SK-N-SH treated with all-trans-retinoic acid at 6 μM for 48 hours (cell line): ENCODE measurements at places on chromosomes 16 and 17.

GRCh38 chr16:79336437-79337229 is 263.9 kb downstream of the MAF start:
- no peak for ATAC-seq

- ATAC-seq = no peak
Observed at GRCh38 chr16:66481943-66482390, 54.9 kb downstream of the BEAN1 start.

DNA sequence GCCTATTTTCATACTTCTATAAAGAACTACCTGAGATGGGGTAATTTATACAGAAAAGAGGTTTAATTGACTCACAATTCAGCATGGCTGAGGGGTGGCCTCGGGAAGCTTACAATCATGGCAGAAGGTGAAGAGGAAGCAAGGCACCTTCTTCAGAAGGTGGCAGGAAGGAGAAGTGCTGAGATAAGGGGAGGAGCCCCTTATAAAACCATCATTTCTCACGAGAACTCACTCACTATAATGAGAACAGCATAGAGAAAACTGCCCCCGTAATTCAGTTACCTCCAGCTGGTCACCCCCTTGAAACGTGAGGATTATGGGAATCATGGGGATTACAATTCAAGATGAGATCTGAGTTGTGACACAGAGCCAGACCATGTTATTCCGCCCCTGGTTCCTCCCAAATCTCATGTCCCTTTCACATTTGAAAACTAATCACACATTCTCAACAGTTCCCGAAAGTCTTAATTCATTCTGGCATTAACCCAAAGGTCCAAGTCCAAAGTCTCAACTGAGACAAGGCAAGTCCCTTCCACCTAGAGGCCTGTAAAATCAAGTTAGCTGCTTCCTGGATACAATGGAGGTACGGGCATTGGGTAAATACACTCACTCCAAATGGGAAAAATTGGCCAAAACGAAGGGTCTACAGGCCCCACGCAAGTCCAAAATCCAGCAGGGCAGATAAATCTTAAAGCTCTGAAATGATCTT is 237.7 kb downstream of the CDH13 start:
- no peak for ATAC-seq

DNA sequence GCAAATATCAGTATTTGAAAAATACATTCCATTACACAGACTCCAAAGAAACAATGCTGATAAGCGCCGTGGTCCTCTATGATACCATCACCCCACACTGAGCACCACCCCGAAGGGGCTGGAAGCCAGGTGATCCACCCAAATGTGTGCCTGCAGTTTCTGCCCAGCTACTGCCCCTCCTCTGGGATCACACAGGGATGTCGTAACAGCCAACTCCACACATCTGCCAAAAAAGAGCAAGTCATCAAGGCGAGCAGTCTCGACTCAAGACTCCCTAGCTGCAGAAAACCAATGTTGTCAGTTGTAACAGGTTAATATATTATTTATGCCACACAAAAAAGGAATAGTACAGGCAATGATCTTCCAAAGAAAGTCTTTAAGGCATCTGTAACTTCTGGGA is 21.0 kb downstream of the CYB5D2 start:
- no peak for ATAC-seq

GRCh38 chr16:75471723-75472633 is 7.5 kb upstream of the TMEM170A start:
- peak; percentile 100 for ATAC-seq

GRCh38 chr16:15899538-15900100 is 11.2 kb upstream of the CEP20 start:
- ATAC-seq = peak; percentile 85

DNA sequence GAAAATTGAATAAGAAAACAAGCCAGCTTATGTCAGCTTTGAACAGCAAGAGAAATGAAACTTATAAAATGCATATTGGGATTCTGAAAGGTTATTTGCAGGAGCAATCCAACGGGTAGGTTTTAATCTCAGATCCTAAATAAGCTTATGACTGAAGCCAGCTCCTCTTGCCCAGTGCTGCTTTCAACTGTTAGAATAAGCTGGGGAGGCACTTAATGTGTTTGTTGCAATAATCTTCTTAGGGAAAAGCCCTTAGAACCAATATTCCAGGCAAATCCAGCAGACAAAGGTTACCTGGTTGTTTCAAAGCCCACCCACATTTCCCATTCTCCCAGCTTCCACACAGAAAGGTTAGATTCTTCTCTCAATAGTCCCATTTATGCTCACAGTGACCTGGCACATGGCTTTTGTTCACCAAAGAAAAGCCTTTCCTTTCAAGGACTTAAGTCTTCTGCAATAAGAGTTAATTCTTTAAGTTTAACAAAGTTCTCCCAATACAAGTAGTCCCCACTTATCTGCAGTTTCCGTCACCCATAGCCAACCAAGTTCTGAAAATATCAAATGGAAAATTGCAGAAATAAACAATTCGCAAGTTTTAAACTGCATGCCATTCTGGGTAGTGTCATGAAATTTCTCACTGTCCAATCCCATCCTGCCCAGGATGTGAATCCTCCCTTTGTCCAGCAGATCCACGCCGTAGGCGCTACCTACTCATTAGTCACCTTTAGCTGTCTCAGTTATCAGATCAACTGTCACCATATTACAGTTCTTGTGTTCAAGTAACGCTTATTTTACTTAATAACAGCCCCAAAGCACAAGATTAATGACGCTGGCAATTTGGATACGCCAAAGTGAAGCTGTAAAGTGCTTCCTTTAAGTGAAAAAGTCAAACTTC is 5.9 kb downstream of the TEX2 start:
- ATAC-seq = peak; percentile 54

DNA sequence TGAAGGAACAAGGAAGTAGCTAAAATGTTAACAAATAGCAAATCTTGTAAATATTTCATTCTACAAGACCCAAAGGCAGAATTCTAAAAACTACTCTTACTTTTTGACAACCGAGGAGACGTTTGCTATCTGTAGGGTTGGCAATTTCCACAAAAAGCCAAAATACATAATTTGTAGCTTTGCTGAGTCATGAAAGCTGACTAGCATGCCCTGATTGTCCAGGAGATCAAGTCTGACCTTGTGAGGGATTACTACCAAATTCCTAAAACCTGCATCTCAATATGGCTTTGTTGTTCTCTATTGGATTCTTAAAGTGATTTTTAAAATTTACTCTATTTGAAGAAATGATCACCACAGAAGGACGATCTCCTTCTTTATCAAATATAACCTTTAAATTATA is 10.8 kb downstream of the DNAJA2 start:
- ATAC-seq = no peak

DNA sequence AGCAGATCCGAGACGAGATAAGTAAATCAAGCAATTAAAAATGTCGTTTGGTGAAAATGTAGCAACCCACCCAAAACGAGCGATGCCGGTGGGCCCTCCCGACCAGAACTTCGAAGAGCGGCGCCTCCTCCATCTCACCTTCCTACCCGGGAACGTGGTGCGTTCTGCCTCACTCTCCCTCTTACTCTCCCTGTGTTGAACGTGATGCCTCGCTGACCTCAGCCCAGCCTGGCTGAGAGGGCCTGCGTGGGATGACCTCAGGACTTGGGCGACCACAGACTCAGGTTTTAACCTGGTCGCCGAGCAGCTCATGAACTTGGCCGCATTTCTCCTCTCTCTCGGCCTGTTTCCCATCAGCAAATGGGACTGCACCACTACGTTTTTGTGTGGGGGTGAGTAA is 69.7 kb upstream of the RPL38 start:
- ATAC-seq = no peak

- no peak for ATAC-seq
Observed at GRCh38 chr17:63693411-63694113, 6.4 kb downstream of the LIMD2 start.

DNA sequence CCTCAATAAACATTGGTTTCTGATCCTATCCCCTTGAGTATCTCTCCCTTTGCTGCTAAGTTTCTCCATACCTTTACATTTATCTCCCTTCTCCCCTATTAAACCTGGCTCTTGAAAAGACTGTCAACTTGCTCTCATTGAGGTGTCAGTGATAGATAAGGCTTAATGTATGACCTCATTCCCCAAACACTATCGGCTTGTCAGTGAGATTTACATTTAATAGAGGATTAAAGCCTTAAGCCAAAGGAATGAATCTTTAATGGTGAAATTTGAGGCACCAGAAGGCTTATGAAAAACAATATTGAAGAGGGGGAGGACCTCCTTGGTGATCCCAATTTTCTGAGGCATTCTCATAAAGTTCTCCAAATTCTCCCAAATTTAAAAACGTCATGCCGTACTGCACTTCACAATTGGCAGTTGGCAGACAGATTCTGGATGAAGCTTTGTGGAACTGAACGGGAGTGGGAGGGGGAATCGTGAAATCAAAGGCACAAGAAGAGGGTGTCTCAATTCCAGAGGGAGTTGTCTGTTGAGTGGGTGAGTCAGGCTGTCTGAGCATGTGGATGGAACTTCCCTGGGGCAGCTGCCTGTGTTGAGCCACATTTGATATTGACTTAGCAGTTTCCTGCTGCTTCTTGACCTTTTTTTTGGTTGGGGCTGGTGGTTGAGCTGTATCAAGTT is 478.8 kb downstream of the NPIPA7 start:
- no peak for ATAC-seq

- no peak for ATAC-seq
Observed at GRCh38 chr17:17125136-17126084, 80.7 kb downstream of the PLD6 start.

- no peak for ATAC-seq
Observed at GRCh38 chr17:29103341-29103740, 60.4 kb downstream of the PIPOX start.

GRCh38 chr17:17355426-17355825 is 52.3 kb downstream of the NT5M start:
- no peak for ATAC-seq

DNA sequence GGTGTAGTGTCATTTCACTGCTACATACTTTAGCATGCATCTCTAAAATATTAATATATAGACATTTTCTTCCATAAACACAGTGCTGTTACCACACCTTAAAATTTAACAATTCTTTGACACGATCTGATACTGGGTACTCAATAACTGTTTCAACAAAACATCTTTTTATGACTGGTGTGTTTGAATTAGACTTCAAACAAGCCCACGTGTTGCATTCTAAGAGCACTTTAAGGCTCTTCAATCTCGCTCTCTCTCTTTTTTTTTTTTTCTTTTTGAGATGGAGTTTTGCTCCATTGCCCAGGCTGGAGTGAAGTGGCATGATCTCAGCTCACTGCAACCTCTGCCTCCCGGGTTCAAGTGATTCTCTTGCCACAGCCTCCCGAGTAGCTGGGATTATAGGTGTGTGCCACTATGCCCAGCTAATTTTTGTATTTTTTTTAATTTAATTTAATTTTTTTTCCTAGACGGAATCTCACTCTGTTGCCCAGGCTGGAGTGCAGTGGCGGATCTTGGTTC is 15.8 kb upstream of the SLC46A1 start:
- ATAC-seq = no peak

- ATAC-seq = no peak
Observed at GRCh38 chr16:72091217-72091616, 2.2 kb downstream of the TXNL4B start.

GRCh38 chr17:76645481-76645880 is 1.9 kb upstream of the ST6GALNAC1 start:
- no peak for ATAC-seq

- no peak for ATAC-seq
Observed at GRCh38 chr16:1615761-1616160, 3.6 kb downstream of the CRAMP1 start.

DNA sequence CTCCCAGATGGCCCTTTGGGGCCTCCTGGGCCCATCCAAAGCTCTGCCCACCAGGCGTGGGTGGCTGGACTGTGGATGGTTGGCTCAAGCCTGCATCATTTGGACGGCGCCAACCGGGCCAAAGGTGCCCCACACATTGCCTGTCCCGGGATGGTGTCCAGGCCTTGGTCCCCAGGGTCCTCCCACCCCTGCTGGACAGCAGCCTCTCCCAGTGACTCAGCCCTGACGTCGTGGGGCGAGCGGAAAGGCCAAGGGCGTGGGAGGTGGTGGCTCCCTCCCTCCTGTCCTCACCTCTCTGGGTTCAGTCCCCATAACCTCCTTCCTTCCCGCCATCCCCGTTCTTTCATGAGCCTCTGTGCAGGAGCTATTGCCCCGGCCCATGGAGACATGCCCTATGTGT is 42.1 kb upstream of the DLX4 start:
- ATAC-seq = no peak

GRCh38 chr16:2177561-2177960 is 18.8 kb downstream of the CASKIN1 start:
- no peak for ATAC-seq

GRCh38 chr16:27690608-27691007 is 140.7 kb downstream of the KATNIP start:
- no peak for ATAC-seq

GRCh38 chr17:82085931-82086764 is 11.9 kb downstream of the FASN start:
- no peak for ATAC-seq

DNA sequence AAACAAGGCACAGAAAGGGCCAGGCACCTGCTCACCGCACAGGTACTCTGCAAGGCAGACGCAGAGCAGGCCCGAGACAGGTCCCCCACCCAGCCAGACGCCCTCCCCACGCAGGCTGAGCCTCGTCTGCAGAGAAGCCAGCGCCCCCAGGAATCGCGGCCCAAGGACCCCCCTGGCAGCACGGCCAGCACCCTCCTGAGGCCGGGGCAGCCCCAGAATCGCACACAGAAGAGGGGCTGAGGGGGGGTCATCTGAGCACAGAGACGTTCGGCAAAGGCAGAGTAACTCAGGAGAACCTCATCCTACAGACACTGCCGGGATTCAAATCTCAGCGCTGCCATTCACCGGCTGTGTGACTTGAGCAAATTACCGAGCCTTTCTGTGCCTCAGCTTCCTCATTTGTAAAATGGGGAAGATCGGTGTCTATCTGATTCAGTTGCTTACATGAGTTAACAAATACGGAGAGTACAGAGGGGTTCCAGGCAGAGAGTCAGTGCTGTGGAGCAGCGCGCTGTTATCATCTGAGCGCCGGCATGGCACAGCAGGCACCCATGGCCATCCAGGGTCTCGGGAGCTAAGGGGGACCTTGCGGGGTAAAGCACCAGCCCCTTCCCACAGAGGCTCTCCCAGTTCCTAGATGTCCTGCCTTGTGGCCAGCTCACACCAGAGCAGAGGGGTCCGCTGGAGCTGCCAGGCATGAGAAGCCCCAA is 10.4 kb downstream of the EMC6 start:
- no peak for ATAC-seq

DNA sequence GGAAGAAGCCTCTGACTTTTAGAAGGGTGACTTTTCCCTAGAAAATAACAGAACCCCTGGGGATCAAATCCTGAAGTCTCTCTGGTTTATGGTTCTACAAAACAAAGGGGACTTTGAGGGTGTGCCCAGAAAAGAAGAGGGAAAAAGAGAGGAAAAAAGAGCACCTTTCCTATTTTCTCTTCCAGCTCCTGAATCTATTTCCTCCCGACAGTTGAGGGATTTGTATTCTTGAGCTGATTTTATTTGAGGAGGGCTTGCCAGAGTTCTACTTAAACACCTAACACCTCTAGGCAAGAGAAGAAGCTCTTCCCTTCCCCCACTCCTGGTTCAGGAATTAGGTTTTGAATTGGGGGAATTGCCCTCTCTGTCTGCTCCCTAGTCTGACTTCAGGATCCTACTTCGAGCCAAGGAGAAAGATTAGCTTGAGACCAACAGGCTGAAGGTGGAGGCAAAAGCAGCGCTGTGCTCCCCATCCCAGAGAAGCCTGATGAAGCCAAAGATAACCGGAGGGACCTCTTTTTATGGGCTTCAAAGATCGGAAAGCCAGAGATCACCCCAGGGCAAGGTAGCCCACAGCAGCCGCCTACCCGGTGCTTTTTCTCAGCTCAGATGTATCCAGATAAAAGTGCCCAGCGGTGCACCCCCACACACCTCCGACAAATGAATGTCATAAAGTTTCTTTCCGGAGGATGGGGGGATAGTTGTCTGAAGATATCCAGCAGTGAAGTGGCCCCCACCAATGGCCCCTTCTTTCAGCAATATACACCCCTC is 796 bp downstream of the HOXB3 start:
- no peak for ATAC-seq
